ENCODE measurements at places on chromosomes 12 and 14.

GRCh38 chr12:63863658-63864453 is 19.4 kb downstream of the SRGAP1 start:
- DNase-seq: no peak

DNA sequence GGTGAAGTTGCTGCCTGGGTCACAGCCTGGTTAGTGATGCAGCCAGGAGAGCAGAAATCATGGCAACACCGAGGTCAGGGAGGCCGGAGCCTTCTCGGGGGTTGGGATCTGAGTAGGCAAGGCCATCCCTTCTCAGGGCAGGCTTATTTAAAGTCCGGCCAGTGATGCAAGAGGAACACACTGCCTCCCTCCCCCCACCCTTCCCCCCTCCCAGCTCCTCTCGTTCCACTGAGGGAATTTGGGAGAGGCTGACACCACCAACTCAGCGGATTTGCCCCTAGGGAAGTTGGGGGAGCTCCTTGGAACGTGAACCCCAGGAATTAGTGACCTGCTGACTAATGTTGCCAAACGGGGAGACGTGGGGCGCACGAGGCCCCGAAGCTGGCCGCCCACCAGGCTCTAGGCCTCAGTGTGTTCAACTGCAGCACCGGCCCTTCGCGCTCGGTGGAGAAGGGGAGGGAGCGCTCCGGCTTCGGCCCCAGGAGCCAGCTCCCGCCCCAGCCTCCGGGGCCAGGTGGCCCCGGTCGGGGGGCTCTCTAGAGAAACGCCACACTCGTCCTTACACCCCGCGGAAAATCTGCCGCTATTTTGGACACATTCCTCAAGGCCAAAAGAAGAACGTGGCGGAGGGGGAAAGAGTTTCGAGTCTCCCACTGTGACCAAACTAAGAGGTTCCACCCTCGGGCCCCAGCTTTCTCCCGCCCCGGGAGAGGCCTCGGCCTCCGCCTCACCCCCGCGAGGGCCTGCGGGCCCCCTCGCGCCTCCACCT is 1.6 kb downstream of the CTDSP2 start:
- DNase-seq: peak; percentile 89

- DNase-seq: no peak
Observed at GRCh38 chr12:114945351-114945750, 261.4 kb upstream of the TBX3 start.

DNA sequence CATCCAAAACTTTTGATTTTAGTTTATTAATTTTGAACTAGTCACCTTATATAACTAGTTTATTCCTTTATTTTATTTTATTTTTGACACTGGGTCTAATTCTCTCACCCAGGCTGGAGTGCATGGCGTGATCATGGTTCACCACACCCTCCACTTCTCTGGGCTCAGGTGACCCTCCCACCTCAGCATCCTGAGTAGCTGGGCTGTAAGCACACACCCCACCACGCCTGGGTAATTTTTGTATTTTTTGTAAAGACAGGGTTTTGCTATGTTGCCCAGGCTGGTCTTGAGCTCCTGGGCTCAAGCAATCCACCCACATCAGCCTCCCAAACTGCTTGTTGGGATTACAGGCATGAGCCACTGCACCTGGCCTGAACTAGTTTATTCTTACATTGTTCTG is 17.3 kb downstream of the PCNX1 start:
- DNase-seq: no peak

- DNase-seq: no peak
Observed at GRCh38 chr14:103099081-103099732, 4.7 kb downstream of the EXOC3L4 start.

- DNase-seq: peak; percentile 58
Observed at GRCh38 chr14:21055432-21056117, 2.0 kb upstream of the RNASE8 start.

All from kidney tubule cell (primary cell).